ENCODE measurements at places on chromosomes 12 and 14.

GRCh38 chr12:19217446-19217845 lies 87.9 kb downstream of the PLEKHA5 start:
- DNase-seq, result no peak

DNA sequence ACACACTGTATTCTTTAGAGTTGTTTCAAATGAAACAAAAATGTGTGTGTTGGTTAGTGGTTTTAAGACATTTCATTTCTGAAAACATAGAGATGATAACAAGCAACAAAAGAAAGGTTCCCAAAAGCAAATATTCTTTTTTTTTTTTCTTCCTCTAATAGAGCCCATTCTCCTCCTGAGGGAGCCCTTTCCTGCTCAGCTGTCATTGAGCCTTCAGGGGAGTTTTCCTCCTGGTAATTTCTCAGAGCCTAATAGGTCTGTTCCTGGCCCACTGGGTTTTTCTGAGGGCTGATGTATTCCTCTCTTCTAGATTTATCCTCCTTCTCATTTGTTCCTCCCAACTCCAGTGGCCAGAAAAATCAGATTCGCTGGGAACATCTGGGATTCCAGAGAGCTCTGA lies 654.5 kb downstream of the NOVA1 start:
- DNase-seq, result no peak

- no peak for DNase-seq
Observed at GRCh38 chr12:12228402-12228801, 38.4 kb downstream of the LRP6 start.

- DNase-seq, result no peak
Observed at GRCh38 chr12:131114942-131115584, 161.4 kb downstream of the ADGRD1 start.

GRCh38 chr14:96084796-96085195 lies 45.6 kb downstream of the C14orf132 start:
- DNase-seq, result no peak

GRCh38 chr14:35257809-35258208 lies 34.4 kb upstream of the PSMA6 start:
- no peak for DNase-seq

DNA sequence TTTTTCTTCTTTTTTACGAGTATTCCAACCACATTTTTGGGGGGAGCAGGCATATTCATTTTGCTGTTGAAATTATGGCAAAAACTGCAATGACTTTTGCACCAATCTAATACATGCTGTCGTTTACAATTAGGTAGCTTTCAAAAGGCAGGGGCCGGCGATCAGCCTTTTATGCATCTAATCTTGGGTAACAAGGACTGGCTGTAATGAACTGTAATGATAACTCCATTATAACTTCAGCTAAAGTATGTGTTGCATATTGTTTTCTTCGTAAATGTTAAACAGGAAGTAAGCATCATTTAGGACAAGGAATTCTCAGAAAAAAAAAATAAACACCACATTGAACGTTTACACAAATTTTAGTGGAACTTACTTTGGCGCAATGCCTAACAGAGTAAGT lies 30.3 kb upstream of the KLRF1 start:
- no peak for DNase-seq

DNA sequence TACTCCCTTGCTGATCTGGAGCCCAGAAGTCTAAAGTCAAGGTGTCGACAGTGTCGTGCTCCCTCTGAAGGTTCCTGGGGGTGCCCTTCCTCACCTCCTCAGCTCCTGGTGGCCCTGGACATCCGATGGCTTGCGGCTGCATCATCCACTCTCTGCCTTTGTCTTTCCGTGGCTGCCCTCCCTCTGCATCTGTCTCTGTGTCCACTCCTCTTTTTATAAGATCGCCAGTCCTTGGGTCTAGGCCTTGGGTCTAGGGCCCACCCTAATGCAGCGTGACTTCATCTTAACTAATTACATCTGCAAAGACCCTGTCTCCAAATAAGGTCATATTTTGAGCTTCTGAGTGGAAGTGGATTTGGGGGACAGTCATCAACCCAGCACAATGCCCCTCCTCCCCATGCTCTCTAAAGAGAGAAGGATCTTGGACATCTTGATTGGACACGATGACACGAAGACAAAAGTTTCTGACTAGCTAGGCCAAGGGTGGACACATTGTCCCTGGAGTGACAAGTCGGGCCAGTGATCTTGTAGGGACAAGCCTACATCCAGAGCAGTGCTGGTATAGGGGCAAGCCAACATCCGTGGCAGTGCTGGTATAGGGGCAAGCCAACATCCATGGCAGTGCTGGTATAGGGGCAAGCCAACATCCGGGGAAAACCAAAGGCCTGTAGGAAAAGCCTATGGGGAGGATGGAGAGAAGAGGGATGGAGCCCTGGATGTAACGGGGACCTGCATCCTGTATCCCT lies 93.9 kb upstream of the DIO3 start:
- DNase-seq, result no peak

DNA sequence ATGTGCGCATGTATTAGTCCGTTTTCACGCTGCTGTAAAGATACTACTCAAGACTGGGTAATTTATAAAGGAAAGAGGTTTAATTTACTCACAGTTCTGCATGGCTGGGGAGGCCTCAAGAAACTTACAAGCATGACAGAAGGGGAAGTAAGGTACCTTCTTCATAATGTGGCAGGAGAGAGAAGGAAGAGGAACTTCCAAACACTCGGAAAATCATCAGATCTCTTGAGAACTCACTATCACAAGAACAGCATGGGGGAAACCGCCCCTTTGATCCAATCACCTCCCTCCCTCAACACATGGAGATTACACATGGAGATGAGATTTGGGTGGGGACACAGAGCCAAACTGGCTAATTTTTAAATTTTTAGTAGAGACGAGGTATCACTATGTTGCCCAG lies 41.8 kb upstream of the SNX6 start:
- DNase-seq, result no peak

GRCh38 chr12:132158677-132159554 lies 14.7 kb downstream of the NOC4L start:
- DNase-seq, result no peak

GRCh38 chr14:89373185-89373584 lies 43.8 kb downstream of the FOXN3 start:
- no peak for DNase-seq

- DNase-seq, result no peak
Observed at GRCh38 chr12:49098035-49098451, 3.4 kb upstream of the DHH start.

DNA sequence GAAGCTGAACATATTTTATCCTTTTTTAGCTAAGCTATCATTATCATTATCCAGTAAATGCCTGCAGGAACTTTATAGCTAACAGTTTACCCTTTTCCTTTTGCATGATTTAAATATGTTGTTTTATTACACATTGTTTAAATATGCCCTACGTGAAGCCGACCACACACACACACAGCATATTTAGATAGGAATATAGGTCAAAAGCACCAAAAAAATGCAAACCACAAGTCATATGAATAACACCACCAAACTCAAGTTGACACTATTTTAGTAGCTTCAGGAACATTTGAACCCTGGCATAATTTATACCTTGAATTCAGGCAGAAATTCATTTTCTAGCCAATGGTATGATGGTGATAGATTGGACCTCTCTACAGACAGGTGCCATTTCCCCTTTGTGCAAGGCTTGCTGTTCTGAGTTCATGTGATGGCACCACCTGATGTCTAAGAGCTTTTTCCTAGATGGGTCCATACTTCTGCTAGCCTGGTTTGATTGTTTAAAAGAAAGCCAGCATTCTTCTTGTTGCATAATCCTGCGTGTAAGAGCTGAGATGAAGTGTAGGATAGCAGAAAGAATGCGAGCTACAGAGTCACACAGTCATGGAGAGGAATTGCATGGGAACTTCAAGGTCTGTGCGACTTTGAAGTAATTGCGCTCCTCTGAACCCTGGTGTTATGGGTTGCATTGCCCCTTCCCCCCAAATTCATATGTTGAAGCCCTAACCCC lies 454.8 kb upstream of the SOX5 start:
- no peak for DNase-seq

All from stromal cell of bone marrow (primary cell).